Posterior cingulate gyrus (tissue), 11 donors: ENCODE measurements at places on chromosomes 2 and 18.

- DNase-seq: peak; percentile 76
Measured at GRCh38 chr2:46650556-46651001, 171.2 kb downstream of the TMEM247 start.

DNA sequence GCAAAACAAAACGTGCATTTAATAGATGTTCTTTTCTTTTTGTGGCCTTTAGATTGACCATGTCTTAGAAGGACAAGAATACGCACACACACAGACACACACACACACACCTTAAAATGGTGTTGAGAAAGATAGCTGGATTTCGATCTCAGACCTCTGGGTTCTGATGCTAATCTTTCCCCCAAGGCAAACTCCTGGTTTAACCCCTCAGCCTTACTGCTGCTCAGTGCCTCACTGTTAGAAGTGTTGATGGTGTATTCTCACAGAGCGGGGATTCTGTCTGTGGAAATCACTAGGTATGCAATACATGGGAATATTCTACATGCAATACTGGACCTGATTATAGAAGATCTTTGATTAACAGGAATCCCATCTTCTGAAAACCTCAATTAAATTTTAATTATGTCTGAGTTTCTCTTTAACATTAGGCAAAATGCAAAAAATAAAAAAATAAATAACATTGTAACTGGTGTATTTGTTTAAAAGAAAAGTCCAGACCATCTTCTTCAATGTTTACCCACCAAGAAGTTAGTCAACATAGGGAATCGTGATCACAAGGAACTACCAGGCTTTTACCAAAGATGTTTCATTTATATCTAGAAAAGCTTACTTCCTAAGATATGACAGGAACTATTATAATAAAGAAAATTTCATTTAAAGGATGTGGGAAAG is 613.5 kb downstream of the LRP1B start:
- DNase-seq: no peak

GRCh38 chr18:35457140-35457704 is 40.5 kb downstream of the INO80C start:
- DNase-seq: no peak

GRCh38 chr2:73859721-73860586 is 31.2 kb downstream of the STAMBP start:
- no peak for DNase-seq

GRCh38 chr2:25341011-25341727 is 556 bp downstream of the DNMT3A start:
- DNase-seq: peak; percentile 87

DNA sequence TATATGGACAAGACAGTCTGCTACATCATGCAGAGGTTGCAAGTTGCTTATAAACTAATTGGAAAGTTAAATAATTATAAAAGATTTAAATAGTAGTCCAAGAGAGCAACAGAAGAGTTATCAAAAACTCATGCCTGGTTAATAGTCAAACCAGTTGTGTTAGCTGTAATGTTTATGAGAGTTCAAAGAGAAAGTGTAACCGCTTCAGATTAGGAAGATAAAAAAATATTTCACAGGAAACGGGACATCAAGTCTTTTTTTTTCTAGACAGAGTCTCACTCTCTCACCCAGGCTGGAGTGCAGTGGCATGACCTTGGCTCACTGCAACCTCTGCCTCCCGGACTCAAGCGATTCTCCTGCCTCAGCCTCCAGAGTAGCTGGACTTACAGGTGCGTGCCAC is 34.6 kb upstream of the RNF125 start:
- no peak for DNase-seq

GRCh38 chr2:127576433-127577207 is 41.1 kb downstream of the MYO7B start:
- peak; percentile 70 for DNase-seq

- no peak for DNase-seq
Measured at GRCh38 chr18:62289047-62289446, 36.1 kb upstream of the TNFRSF11A start.

DNA sequence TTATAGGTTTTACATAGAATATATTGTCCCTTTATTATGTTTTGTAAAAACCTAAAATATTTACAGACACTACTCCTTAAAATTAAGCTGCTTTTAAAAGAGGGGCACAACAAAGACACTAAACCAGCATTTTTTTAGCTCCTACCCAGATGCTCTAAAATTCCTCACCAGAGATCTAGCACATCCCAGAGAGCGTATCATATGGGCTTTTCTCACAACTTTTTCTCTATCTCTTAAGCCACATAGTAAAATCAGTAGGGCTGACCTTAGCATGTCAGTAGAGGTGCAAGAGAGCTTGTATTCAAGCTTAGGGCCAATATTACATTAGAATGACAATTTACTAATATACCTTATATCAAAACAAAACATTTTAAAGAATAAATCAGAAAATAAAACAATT is 216.3 kb downstream of the TMX3 start:
- DNase-seq: no peak

DNA sequence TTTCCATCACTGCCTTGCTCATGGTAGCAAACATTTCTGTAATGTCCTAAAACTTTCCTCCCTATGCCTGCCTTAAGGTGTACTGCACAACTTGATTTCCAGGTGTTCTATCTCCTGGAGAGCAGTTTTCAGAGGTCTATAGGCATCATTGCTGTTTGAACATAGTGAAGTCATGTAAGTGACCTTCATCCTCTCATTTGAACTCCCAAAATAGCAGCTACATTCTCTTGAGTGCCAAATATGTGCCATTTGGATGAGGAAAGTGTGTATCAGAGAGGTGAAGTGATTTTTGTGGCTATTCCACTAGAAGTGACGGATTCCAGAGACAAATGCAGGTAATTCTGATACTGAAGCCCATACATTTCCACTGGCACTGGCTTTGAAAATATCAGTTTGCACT is 3.4 kb downstream of the PPP1R1C start:
- no peak for DNase-seq

GRCh38 chr2:240922245-240922981 is 16.3 kb downstream of the CROCC2 start:
- peak; percentile 5 for DNase-seq
